NCI-H524 (cell line): ENCODE measurements at places on chromosomes 4 and X.

GRCh38 chrX:50157545-50158135, 43.2 kb downstream of the AKAP4 start:
- no peak for DNase-seq

- DNase-seq = no peak
These were observed 94.5 kb upstream of the DHRSX start for GRCh38 chrX:2595258-2595657.

- no peak for DNase-seq
These were observed 188.2 kb upstream of the ATP6AP2 start for GRCh38 chrX:40392599-40392998.

DNA sequence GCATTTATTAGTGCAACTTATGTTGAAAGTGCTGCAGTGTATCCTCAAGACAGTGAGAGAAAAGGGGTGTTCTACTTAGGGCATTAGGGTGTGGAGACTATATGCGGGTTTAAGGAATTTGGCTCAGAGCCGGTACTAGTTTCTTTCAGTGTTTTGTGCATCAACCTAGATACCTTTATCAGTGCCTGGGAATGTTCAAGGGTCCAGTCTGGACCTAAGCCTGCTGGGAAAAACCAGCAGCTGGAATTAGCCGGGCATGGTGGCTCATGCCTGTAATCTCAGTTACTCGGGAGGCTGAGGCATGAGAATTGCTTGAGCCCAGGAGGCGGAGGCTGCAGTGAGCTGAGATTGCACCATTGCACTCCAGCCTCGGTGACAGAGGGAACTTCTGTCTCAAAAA, 7.4 kb downstream of the PHEX start:
- DNase-seq = no peak

DNA sequence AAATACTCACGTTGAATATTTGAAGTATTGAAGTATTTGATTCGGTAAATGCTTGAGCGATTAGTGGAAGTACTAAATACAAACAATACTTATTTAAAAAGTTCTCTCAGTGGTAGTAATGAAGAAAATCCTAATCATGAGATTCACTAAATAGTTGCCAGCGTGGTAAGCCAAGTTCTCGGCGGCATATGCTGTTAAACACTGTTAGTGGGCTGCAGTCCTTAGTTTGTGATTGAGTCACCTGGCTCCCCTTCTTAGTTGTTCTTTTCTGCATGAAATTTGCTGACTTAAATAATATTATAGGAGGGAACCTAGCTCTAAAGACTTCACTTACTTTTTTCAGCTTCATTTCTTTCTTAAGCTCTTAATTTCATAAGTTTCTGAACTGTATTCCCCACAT, 51.4 kb downstream of the STIM2 start:
- DNase-seq = no peak

DNA sequence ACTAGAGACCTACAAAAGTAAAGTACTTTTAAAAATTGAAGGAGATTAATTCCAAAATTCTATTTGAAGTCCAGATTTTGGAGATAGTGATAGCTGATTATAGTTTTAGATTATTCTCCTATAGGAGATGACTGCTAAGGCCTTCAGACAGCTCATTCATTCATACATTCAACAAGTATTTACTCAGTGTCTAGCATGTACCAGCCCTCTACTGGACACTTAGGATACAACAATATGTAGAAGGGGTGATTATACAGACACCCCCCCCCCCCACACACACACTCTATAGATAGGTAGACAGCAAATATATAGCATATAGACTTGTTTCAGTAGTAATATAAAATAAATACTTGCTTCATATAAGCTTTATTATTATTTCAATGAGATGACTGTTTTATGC, 60.4 kb upstream of the TAF9B start:
- no peak for DNase-seq

- no peak for DNase-seq
These were observed 168.1 kb downstream of the DHX15 start for GRCh38 chr4:24416293-24416692.

DNA sequence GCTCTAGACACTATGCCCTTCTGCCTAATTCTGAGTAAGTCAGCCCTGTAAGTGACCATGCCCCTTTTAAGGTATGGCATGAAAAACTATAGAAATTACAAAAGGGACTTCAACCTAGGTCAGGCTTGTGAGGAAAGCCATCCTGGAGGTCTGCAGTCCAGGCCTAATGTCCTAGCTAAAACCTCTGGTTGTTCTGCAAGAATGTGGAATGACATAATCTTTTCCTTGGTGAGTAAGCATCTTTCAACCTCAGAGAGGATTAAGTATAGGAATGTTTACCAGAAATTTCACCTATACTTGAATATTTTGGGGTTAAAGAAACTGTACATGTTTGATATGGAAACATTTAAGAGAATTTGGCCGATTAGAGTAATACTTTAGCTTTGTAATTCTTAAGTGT, 23.8 kb upstream of the HPSE start:
- DNase-seq = no peak

DNA sequence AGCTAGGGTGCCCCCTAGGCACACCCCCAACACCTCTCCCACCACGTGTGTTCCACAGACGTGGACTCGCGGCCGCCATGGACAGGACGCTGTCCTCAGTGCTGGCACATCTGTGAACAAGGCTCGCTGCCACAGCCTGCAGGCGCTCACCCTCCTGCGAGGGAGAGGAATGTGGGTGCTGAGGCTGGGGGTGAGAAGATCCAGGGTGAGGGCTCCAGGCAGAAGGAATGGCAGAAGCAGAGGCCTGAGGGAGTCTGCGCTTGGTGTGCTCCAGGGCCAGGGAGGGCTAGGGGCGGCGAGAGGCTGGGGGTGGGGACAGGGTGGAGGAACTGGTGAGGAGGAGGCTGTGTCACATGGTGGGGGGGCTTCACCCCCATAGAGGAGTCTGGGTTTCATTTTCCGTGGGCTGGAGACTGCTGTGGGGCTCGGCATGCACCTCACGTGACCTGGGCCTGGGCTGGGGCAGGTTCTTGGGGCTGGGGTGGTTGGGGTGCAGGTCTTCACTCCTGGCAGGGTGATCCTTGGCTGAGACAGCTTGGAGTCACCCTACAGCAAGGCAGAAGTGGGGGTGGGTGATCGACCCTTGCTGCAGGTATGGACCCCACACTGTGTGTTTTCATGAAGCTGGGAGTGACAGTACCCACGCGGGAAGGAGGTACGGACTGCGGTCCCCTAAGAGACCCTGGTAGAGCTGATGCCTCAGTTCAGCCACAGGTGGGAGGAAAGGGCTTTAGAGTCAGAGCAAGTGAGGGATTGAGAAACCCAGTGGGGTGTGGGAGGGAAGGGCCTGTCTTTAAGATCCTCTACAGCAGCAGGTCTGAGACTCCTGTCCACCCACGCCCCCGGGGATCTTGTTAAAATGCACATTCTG, 103.7 kb downstream of the PSAPL1 start:
- no peak for DNase-seq

DNA sequence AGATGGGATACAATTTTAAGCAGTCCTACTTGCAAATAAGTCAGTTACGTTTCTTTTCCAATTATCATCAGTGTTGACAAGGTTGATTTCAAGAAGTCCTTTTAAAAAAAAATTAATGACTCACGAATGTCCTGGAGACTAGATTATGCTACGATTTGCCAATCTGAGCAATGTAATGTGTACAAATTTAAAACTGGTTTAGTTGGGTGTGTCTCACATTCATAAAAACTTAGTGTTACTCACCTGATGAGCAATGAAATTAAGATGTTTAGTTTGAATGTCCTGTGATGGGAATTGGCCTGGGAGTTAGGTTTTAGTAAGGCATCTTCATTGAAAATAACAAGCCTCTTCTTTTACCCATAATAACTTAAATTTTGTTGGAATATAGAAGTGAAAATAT, 136.7 kb upstream of the POF1B start:
- no peak for DNase-seq

GRCh38 chr4:90585961-90586360, 458.8 kb downstream of the CCSER1 start:
- DNase-seq = no peak

DNA sequence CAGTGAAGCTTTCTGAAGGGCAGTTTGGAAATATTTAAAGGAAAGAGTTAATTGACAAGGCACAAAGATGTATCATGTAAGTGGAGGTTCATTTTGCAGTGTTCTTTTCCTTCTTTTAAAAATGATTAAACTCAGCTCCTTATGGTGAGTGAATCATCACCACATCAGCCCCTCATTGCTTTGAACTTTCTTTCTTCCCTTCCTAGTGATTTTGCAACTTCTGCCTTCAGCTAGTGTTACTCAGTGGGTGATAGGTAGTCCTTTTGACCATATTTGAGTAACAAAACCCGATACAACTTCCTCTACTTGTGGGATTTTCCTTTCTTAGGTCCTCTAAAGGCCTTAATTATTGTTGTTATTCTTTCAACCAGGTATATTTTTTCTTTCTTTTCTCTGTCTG, 8.2 kb downstream of the ZCCHC4 start:
- DNase-seq = no peak

DNA sequence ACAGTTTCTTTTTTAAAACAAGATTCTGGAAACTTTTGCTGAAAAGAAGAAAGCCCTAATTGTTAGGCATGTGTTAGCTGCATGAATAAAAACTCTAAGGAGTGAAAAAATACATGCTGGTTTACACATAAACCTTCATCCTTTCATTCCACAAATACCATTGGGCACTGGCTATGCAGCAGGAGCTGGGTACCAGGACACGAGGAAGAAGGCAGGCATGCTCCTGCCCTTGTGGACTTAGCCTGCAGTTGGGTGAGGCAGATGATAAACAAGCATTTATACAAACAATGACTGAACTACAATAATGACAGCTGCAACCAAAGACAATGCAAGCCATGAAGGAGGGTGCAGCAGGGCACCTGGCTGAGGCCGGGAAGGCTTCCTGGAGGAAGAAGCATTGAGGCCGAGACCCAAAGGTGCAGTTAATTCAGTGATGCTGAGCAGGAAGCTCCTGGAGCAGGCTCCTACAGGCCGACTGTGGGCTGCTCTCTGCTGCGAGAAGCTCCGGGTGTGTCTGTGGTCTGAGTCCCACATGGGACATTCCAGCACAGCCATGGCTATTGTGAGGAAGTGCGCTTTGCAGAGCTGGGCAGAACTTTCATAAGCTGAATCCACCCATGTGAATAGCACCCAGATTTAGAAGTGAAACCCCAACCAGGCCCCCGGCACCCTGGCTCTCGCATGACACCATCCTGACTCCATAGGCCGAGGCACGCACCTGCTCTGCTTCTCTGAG, 44.0 kb upstream of the MXD4 start:
- DNase-seq = no peak

DNA sequence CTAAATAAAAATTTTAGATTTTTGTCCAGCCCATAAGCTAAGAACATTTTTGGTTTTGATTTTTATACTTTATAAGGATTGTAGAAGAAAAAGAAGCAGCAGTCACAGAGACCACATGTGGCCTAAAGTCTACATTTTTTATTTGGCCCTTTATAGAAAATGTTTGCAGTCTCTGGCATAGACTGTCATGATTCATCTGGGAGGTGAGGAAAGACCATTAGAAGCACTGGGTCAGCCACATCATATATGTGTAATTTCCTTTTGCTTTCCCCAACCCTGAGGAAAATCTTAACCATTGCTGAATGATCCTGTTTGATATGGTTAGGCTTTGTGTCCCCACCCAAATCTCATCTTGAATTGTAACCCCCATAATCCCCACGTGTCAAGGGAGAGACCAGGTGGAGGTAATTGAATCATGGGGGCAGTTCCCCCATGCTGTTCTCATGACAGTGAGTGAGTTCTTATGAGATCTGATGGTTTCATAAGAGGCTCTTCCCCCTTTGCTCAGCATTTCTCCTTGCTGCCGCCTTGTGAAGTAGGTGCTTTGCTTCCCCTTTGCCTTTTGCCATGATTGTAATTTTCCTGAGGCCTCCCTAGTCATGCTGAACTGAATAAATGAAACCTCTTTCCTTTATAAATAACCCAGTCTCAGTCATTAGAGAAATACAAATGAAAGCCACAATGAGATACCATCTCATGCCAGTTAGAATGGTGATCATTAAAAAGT, 12.1 kb upstream of the COPS4 start:
- no peak for DNase-seq

DNA sequence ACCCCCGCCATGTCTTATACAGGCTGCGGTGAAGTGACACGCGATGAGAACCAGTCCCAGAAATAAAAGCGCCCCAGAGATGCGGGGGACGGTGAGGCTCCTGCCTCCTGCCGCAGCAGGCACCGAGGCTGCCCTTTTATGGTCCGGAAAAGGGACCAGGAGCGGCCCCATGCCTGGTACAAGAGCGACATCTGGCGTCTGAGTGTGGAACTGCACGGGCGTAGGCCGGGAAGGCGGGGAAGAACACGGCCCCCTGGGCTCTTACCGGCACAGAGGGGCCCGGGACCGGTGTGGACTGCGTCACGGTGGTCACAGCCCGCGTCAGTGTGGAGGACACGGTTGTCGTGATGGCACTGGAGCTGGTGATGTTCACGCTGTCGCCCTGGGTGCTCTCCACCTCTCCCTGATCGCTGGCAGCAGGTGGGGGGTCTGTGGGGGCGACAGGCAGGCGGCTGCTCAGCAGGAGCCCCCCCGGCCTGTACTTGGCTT, 8.9 kb upstream of the RENBP start:
- peak; percentile 61 for DNase-seq

DNA sequence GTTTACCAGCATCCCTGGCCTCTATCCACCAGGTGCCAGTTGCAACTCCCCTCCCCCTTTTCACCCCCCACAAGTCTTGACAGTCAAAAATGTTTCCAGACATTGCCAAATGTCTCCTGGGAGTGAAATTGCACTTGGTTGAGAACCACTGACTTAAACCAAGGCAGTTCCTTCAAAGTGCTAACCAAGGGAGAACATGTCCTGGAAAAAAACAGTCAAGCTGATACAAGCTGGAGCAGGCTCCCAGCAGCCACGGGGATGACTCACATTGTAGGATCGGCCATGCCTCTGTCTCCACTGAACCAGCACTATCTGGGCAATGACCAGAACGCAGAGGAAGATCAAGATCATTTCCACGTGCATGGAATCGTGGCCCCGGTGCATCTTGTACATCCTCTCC, 11.4 kb downstream of the RNF175 start:
- no peak for DNase-seq

- no peak for DNase-seq
These were observed 203.6 kb upstream of the AGTR2 start for GRCh38 chrX:115966920-115967319.

DNA sequence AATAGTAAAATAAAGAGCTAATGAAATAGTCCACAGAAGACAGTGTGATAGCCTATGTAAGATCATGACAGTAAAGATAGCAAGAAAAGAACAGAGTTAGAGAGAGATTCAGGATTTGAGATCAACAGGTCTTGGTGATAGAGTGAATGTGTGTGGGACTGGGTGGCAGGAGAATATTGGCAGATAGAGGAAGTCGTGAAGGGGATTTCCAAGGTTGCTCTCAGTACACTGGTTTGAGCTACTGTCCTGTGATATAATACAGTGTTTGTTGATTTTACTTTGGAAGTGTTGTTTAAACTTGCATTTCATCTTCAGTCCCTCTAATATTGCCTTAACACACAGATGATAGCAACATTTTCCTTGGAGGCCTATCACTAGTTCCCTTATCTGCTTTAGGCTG, 44.1 kb downstream of the DTHD1 start:
- DNase-seq = no peak

DNA sequence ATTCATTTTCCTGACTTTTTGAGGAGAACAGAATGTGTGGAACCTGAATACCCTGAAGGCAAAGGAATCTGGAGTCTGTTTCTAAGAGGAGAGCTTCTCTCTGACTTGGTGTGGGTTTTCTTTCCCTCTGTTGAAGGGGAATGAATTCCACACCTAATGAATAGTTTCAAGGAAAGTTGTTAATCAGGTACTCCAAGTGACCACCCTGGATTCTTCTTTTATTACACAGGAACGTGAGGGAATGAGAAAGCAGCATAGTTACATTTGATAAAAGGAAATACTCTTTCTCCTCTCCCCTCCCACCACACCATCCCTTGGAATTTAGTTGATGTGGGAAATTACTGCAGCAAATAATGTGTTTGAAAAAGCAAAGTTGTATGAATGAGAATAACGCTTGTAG, 29.7 kb downstream of the SLIT2 start:
- no peak for DNase-seq
